ENCODE measurements at places on chromosomes 1 and 21. TPM values are rescaled to one million over a fixed set of nuclear protein-coding genes. Genes with fewer than 3 reads are reported as not detected.
A peak's percentile ranks its signal among the peaks of the same experiment; 100 is the strongest.

NID1 gene
- polyA plus RNA-seq: not detected

VANGL2 gene
- not detected for polyA plus RNA-seq

PRDM15 gene
- polyA plus RNA-seq: 2.2 TPM

TBX15 gene
- not detected for polyA plus RNA-seq

GRCh38 chr1:218558271-218558810, 213.2 kb downstream of the TGFB2 start:
- no peak for DNase-seq
- H3K4me3 ChIP-seq: no peak overlapping the region
- no peak overlapping the region for H3K27ac ChIP-seq
- no peaks in the 10 kb centered on the region for H3K36me3 ChIP-seq
- no peaks in the 10 kb centered on the region for H3K4me1 ChIP-seq
- no peaks in the 10 kb centered on the region for H3K27me3 ChIP-seq

- H3K36me3 ChIP-seq: no peaks in the 10 kb centered on the region
- H3K4me3 ChIP-seq: no peak overlapping the region
- no peak overlapping the region for H3K27ac ChIP-seq
Observed at GRCh38 chr1:116971258-116971860, 30.2 kb upstream of the CD101 start.

DNA sequence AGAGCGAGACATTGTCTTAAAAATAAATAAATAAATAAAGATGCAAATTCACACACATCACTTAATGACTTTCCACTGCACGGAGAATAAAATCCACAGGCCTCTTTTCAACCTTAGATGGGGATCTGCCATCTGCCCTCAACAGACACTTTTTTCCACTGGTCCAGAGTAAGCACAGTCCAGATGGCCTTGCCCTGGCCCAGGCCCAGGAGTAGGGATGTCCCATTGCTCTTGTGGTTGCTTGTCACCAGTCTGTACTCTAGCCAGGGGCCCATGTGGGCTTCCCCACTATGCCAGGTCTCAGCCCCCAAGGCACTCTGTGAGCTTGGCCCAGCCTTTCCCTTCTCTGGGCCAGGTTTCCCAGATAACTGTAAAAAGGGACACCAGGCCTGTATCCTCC, 17.4 kb downstream of the PLOD1 start:
- no peak overlapping the region for H3K27ac ChIP-seq
- no peaks in the 10 kb centered on the region for H3K27me3 ChIP-seq
- no peaks in the 10 kb centered on the region for H3K36me3 ChIP-seq
- H3K4me1 ChIP-seq: no peaks in the 10 kb centered on the region
- DNase-seq: no peak
- no peak overlapping the region for H3K4me3 ChIP-seq

DNA sequence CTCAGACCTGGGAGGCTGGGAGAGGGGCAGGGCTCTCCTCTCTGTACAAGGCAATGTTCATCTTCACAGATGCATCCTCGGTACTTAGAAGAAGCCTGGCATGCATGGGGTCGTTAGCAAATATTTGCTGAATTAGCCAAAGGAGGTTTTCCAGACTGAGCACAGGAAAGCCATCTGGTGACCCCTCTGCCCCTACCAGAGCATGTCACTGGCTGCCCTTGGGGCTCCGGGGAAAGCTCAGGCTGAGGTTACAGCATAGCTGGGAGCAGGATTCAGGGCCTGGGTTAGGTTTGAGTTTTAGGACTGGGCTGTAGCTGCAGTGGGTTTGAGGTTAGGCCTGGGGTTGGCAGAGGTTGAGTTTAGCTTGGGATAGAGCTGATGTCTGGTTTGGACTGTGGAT, 43.4 kb upstream of the ZBTB40 start:
- peaks cover 4% of the 10 kb centered on the region for H3K27me3 ChIP-seq
- no peak for DNase-seq
- no peak overlapping the region for H3K4me3 ChIP-seq
- no peaks in the 10 kb centered on the region for H3K36me3 ChIP-seq

- no peaks in the 10 kb centered on the region for H3K27me3 ChIP-seq
- H3K27ac ChIP-seq: no peak overlapping the region
- DNase-seq: no peak
- H3K4me1 ChIP-seq: peaks cover 26% of the 10 kb centered on the region
- no peaks in the 10 kb centered on the region for H3K36me3 ChIP-seq
- no peak overlapping the region for H3K4me3 ChIP-seq
Observed at GRCh38 chr1:58818075-58818474, 34.2 kb upstream of the JUN start.

- no peaks in the 10 kb centered on the region for H3K36me3 ChIP-seq
- H3K27me3 ChIP-seq: no peaks in the 10 kb centered on the region
- H3K4me1 ChIP-seq: peaks cover 9% of the 10 kb centered on the region
- DNase-seq: peak; percentile 38
- no peak overlapping the region for H3K27ac ChIP-seq
Observed at GRCh38 chr21:44487831-44488230, 32.5 kb downstream of the LRRC3 start.

DNA sequence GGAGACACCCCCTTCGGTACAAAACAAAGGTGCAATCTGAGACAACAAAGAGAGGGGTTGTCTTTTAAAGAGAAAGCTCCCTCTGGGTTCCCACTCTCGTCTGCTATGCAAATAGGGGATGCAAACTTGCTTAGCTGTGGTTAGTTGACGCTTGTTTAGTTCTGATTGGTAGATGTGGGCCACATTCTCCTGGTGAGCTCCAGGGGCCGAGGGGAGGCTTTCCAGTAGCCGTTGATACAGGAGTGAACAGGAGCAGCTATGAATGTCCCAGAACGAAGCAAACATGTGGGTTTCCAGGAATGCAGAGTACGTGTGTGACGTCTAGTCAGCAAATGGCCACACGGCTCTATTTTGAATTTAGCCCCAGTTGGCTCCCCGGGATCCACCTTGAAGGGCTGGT, 14.7 kb downstream of the TFF2 start:
- no peaks in the 10 kb centered on the region for H3K27me3 ChIP-seq
- DNase-seq: no peak
- no peaks in the 10 kb centered on the region for H3K36me3 ChIP-seq
- no peak overlapping the region for H3K27ac ChIP-seq
- H3K4me3 ChIP-seq: no peak overlapping the region

- H3K27ac ChIP-seq: no peak overlapping the region
- no peaks in the 10 kb centered on the region for H3K4me1 ChIP-seq
- H3K4me3 ChIP-seq: no peak overlapping the region
- no peak for DNase-seq
- H3K36me3 ChIP-seq: no peaks in the 10 kb centered on the region
- H3K27me3 ChIP-seq: no peaks in the 10 kb centered on the region
Observed at GRCh38 chr1:245997471-245998258, 509.4 kb downstream of the SMYD3 start.

DNA sequence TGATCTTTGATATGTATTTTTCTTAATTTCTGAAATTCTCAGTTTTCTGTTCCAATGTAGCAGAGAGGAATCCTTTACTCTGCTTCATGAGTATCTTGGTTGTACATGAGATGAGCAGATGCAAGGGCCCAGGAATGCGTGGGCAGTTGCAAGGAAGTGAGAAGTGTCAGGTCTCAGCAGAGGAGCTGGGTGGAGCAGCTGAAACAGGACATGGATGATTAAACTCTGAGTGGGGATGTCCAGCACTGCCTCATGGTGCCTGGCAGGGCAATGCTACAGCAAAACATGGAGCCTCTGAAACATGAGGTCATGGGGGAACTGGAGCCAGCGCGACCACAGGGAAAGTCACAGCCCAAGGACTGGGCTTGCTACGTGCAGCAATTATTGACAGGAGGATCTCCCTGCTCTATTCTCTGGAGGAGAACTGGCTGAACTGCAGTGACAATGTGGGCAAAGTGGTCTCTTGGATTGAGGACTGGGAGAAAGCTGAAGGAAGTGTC, 48.4 kb downstream of the COLGALT2 start:
- H3K4me1 ChIP-seq: no peaks in the 10 kb centered on the region
- no peak for DNase-seq
- H3K4me3 ChIP-seq: no peak overlapping the region
- H3K36me3 ChIP-seq: no peaks in the 10 kb centered on the region

GRCh38 chr1:36834586-36834985, 199.7 kb downstream of the GRIK3 start:
- H3K4me1 ChIP-seq: no peaks in the 10 kb centered on the region
- H3K27ac ChIP-seq: no peak overlapping the region

DNA sequence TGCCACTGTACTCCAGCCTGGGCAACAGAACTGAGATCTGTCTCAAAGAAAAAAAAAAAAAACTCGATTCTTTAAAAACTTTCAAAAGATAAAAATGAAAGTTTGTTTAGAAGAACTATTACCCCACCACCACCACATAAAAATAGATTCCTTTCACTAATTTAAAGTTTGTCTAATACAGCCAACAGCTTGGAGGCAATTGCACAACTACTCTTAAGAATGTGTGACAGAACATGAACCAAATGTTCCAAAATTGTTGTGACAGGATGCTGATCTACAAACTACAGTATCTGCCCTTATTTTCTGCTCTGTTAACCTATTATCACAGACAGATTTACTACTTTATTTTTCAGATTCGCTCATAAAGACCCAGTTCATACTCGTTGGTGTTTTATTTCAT, 5.5 kb upstream of the TGFBR3 start:
- H3K27me3 ChIP-seq: no peaks in the 10 kb centered on the region
- H3K27ac ChIP-seq: no peak overlapping the region
- H3K36me3 ChIP-seq: no peaks in the 10 kb centered on the region
- H3K4me1 ChIP-seq: peaks cover 18% of the 10 kb centered on the region
- no peak for DNase-seq

DNA sequence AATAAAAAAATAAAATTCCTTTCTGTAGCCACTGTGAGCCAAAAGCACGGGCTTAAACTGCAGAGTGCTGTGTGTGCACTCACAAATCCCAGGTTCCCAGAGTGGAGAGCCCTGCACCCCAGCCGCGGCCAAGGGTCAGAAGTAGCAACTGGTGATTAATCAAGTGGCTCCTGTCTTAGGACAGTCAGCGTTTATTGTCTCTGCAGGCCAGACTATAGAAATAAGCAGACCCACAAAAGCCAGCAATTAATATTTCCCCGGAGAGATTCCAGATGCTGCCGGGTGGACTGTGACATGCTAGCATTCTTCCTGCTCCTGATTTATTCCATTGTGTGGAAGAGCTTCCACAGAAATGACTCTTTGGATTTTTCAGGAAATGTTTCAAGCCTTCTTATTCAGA, 412.2 kb downstream of the KIF26B start:
- no peaks in the 10 kb centered on the region for H3K36me3 ChIP-seq
- H3K4me3 ChIP-seq: no peak overlapping the region
- H3K27me3 ChIP-seq: no peaks in the 10 kb centered on the region
- H3K4me1 ChIP-seq: no peaks in the 10 kb centered on the region
- no peak for DNase-seq

GRCh38 chr1:178684542-178685000, 40.5 kb upstream of the RALGPS2 start:
- H3K27ac ChIP-seq: no peak overlapping the region
- no peaks in the 10 kb centered on the region for H3K36me3 ChIP-seq
- no peaks in the 10 kb centered on the region for H3K27me3 ChIP-seq
- no peak overlapping the region for H3K4me3 ChIP-seq
- no peak for DNase-seq

- peak; percentile 17 for DNase-seq
- peak overlapping the region; percentile 40 for H3K27ac ChIP-seq
- H3K4me3 ChIP-seq: no peak overlapping the region
- H3K4me1 ChIP-seq: peaks cover 27% of the 10 kb centered on the region
- H3K36me3 ChIP-seq: no peaks in the 10 kb centered on the region
Observed at GRCh38 chr1:109112056-109112651, 1.8 kb upstream of the ELAPOR1 start.

All from CD8-positive, alpha-beta memory T cell (primary cell).